ENCODE measurements at places on chromosomes 3 and 15. TPM values are rescaled to one million over a fixed set of nuclear protein-coding genes. Genes with fewer than 3 reads are reported as not detected.

TRIP4 gene
- total RNA-seq: 13.9 TPM

CCR8 gene
- not detected for total RNA-seq

FAM240A gene
- total RNA-seq: not detected

MUC20 gene
- under 0.01 TPM for total RNA-seq

CKMT1A gene
- not detected for total RNA-seq

PPP2R3A gene
- 10.5 TPM for total RNA-seq

CRTC3 gene
- total RNA-seq: 12.3 TPM

LMCD1 gene
- 40.1 TPM for total RNA-seq

PAK2 gene
- total RNA-seq: 37.5 TPM

ARNT2 gene
- 9.8 TPM for total RNA-seq

GNB4 gene
- 49.6 TPM for total RNA-seq

GREM1 gene
- total RNA-seq: 364 TPM

SPTSSB gene
- not detected for total RNA-seq

STX19 gene
- total RNA-seq: not detected

CYP1A2 gene
- not detected for total RNA-seq

CD200 gene
- total RNA-seq: 0.17 TPM

CCK gene
- 1.0 TPM for total RNA-seq

CLDND1 gene
- total RNA-seq: 76.8 TPM
